Colonic mucosa (tissue), 4 donors: ENCODE measurements at places on chromosomes 2 and 18.

GRCh38 chr2:10035053-10035422 lies 8.3 kb upstream of the KLF11 start:
- DNase-seq = no peak

DNA sequence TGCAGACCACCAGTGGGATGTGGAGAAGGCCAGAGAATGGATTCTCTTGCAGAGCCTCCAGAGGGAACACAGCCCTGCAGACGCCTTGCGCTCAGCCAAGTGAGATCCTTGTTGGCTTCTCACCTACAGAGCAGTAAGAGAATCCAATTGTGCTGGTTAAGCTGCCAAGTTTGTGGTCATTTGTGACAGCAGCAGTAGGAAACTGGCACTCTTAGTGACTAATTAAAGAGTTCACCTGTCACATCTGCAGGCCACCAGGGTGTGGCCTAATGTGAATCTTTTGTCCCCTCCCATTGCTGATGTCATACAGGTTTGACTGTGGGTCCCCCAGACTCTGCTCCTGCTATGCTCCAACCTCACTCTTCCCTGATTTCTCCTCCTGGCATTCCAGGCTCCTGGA lies 235.9 kb downstream of the TFCP2L1 start:
- no peak for DNase-seq

DNA sequence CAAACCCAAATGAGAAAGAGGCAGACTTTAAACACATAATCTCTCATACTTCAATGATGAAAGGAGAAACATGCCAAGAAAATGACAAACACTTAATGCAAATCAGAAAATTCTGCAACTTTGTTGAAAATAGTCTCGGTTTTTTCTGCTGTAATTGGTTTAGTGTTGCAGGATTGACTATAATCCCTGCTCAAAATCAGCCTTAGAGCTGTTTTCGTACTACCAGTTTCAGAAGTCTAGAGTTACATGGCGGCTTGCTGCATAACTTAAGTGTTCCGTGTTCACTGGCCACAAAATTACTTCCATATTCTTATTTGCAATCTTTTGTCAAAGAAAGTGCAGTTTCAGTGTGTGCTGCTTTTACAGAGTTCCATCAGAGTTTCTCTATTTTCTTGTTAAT lies 48.9 kb upstream of the ITGAV start:
- DNase-seq = no peak

DNA sequence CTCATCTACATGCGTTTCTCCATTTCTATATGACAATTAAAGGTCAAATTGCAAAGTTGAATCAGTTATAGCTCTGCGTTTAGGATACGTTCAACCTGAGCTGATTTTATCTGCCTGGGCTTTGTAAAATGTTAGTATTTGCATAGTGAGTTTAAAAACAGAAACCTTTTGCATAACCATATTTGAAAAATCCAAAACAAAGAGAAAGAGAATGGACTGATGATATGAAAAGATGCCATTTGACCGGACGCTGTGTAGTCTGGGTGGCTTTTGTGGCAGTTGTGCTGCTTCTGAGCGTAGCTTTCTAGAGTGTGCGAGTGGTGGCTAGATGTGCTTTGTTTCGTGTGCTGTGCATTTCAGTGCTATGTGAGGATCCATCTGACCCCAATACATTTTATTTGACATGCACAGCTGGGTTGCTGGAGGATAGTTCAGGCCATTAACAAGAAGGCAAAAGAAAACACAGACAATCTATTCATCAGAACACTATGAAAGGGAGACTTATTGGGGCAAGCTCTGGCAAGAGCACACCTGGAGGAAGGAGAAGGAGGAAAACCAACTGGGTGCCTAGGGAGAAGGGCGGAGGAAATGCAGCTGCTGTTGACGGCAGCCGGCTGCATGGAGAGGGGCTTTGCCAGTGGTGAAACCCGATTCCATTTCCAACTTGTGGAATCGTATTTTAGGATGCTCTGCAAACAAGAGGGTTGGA lies 126.8 kb downstream of the ACOXL start:
- no peak for DNase-seq

DNA sequence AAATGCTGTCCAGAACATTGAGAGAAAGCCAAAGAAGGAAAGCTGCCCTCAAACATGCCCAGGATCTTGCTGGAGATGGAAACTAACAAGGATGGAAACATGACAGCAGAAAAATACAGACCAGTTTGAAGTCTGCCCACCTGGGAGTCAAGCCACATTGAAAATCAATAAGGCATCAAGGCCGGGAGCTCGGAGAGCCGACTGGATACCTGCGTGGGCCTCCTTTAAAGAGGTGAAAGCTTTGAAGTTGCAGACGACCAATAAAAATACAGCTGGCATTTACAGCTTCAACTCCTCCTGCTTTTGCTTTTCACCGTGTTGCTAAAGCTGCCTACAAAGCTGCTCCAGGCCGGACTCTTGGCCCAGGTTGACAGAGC lies 279.7 kb downstream of the SRBD1 start:
- no peak for DNase-seq

DNA sequence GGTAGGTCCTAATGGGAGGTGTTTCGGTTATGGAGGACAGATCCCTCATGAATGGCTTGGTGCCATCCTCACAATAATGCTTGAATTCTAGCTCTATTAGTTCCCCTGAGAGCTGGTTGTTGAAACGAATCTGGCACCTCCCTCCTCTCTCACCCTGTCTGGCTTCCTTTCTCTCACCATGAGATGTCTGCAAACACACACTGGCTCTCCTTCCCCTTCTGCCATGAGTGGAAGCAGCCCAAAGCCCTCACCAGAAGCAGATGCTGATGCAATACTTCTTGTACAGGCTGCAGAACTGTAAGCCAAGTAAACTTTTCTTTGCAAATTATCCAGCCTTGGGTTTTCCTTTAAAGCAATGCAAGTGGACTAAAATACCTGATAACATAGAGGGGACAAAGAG lies 86.6 kb downstream of the RND3 start:
- DNase-seq = no peak

GRCh38 chr2:120283649-120284048 lies 31.0 kb downstream of the RALB start:
- no peak for DNase-seq

- no peak for DNase-seq
These were observed 88.9 kb downstream of the ASXL3 start for GRCh38 chr18:33666915-33667314.

- DNase-seq = no peak
These were observed 429.8 kb downstream of the TGIF1 start for GRCh38 chr18:3879836-3880120.

- no peak for DNase-seq
These were observed 358.7 kb downstream of the SETBP1 start for GRCh38 chr18:45039376-45039775.

GRCh38 chr2:130252880-130253645 lies 54.8 kb upstream of the TUBA3E start:
- peak; percentile 82 for DNase-seq

GRCh38 chr2:138415985-138416384 lies 85.6 kb upstream of the SPOPL start:
- DNase-seq = no peak

DNA sequence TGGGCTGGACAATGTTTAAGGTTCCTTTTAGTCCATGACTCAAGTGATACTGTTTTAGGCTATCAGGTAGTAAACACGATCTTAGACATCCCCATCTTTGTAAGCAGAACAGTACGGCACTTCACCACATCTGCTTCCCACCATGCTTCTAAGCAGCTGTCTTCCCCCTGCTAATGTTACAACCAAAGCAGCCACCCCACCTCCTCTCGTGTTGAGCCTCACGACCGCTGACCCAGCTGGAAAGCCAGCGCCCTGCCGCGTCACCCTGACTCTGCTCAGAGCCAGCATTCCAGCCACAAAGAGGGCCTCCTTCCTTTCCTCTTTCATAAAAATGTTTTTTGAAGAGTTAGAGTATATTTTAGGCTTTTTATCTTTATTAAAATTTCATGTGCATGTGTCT lies 9.4 kb downstream of the MTERF4 start:
- no peak for DNase-seq

DNA sequence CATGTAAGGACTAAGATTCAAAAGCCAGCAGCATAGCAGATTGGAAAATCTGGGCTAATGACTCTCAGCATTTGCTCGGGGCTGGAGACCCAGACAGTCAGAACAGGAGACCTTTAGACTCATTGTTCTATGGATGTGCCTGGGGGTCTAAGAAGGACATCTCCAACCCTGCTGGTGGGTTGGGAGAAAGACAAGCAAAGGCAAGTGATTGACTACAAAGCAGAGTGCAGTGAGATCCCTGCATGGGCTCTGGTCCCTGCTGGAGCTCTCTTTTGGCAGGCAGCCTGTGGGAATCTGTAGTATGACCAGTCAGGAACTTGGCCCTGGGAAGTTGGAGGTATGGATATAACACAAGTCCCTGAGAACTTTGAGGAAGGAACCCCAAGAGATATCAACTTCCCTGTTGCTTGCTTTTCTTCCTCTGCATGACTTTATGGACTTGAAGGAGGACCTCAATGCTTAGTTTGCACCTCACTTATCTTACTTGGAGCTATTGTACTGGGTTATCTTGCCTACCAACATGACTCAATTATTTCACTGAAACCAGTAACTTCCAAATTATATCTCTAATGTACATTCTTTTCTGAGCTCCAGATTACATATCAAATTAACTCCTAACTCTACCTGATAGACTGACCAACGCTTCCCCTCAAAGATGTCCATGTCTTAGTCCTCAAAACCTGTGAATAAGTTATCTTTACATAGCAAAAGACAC lies 236.0 kb downstream of the CYRIA start:
- no peak for DNase-seq

DNA sequence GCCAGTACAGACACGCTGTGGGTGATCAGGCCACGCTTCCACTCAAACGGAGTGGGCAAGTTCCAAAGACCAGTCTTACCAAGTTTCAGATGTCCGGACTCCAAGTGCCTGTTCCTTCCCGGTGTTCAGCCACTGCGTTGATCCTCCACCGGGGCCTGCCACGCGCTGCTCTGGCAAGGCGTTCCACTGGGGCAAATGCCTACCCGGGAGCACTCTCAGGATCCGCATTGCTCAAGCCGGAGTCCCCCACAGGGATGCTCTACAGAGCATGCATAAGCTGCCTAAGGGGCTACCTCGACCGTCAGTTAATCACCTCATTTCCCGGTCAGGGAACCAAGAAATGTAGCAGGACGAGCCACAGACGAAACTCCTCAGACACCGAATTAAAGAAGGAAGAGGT lies 37.0 kb upstream of the CLASP1 start:
- no peak for DNase-seq

GRCh38 chr2:65231892-65232477 lies 4.4 kb downstream of the ACTR2 start:
- no peak for DNase-seq

- DNase-seq = peak; percentile 61
These were observed 177.0 kb downstream of the CTIF start for GRCh38 chr18:48715711-48716361.

GRCh38 chr2:168577885-168578284 lies 121.8 kb downstream of the CERS6 start:
- DNase-seq = peak; percentile 41

GRCh38 chr2:73059106-73059505 lies 12.4 kb downstream of the SFXN5 start:
- DNase-seq = no peak

DNA sequence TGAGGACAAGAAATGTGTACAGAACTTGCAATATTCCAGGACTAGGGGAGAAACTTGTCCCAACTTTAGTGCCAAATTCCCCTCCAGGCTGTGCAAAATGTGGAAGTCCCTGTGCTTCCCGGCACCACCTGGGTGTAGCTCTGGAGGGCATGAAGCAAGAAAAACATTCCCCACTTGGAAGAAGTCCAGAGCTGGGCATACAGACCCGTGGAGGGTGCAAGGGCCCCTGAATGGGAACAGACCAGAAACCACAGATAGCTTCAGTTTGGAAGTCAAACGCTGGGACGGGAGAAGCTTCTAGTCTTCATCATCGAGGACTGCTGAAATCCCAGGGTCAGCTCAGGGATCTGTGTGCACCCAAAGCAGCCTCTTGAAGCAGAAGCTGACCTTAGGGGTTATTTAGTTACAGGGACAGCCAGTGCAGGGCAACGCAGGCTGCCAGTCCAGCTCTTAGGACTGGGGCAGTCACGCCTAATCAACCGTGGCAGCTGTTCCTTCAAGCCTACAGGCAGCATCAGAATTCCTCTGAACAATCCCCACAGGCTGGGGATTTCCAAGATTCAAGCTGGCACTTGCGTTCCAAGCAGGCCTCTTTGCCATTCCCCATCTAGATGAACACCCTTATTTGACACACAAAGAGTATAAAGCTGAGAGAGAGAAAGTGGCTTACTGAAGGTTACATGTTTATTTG lies 269.4 kb downstream of the LOXHD1 start:
- no peak for DNase-seq

DNA sequence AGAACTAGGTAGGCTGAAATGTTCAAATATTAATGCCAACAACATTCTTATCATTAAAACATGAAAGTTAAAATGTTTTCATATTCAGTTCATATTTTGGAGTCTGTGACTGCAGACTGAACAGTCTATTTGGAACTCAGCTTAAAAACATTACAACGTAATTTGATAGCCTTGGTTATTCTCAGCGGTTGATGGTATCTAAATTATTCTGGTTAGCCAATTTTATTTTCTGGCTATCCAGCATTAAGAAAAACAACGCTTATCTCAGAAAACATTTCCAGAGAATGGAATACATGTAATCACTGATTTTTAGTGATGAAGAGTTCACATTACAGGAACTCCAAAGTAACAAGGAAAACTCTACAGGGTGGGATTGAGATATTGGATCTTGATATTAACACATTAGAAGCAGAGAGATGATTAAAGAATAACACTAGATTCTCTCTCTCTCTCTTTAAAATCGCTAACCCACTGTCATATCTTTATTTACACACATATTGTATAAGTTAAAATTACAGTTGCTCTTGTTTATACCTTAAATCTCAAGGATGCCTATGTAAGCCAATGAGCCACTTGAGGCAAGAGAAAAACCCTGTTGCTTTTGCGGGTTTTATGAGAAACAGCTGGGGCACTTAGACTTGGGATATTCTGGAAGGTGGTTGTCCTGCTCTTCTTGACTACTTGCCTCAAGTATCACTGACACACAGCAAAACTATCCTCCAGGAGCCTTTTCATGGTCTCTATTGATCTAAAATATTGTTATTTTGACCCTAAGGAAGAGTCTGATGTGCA lies 84.9 kb downstream of the ICOS start:
- no peak for DNase-seq

DNA sequence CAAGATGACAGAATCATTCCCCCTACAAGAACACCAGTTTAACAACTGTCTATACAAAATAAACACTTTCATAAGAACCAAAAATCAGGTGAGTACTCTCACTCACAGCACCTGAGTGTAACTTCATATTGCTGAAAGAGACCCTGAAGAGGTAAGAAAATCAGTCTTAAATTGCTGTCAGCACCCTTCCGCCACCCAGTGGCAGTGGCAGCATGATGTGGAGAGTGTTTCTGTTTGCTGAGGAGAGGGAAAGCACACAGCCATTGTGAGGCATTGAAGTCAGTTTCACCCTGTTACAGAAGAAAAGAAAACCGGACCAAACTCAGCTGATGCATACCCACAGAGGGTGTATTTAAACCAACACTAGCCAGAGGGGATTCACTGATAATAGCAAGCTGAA lies 1240.8 kb upstream of the CRIM1 start:
- no peak for DNase-seq

GRCh38 chr2:134260713-134261112 lies 6.8 kb downstream of the MGAT5 start:
- DNase-seq = no peak

GRCh38 chr2:181690860-181691259 lies 10.5 kb upstream of the NEUROD1 start:
- DNase-seq = no peak
